ENCODE measurements at places on chromosomes 12 and 14.

GRCh38 chr14:79766511-79766910 lies 444.8 kb downstream of the DIO2 start:
- no peak for DNase-seq

GRCh38 chr12:115313929-115314328 lies 630.0 kb upstream of the TBX3 start:
- DNase-seq = peak; percentile 26

DNA sequence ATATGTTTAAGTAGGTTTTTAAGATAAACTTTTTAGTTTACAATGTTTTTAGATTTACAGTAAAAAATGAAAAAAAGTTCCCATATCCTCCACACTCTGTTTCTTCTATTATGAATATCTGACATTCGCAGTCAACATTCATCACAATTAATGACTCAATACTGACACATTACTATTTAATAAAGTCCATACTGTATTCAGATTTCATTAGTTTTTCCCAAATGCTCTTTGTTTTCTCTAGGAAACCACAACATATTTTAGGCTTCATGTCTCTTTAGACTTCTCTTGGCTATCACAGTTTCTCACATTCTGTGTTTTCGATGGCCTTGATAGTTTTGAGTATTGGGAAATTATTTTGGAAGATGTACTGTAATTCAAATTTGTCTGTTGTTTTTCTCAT lies 399.8 kb downstream of the SLC6A15 start:
- DNase-seq = no peak

DNA sequence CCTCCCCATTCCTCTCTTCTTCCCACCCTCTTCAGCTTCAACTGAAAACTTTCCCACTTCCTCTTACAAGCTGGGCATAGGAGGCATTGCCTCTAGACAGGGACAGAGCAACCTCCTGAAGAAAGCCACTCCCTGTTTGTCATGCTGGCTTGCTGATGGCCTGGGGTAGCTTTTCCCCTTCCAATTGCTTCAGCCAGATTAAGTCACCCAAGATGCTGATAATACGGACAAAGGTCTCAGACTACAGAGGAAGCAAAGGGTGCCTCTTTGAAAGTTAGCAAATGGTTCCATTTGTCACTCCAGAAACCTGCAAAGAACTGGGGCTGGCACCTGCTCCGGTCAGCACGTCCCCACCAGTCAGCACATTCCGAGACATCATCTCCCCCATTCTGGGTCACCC lies 6.0 kb downstream of the KRT2 start:
- DNase-seq = no peak

DNA sequence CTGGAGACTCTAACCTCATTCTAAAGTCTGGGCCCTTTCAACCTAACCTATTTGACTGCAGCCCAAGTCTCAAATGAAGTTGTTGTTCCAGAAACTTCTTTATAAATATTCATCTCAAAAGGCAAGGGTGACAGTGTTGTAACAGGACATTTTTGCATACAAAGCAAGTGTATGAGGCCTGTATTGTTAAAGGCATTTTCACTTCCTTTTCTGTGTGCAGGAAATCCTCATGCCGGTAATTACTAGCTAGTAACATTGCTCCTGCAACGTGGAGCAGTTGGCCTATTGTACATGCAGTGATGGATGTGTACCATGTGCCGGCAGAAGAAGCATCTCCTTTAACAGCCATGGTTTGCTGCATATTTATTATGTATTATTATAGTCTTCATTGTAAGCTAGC lies 156.5 kb upstream of the RMST start:
- no peak for DNase-seq

- no peak for DNase-seq
Measured at GRCh38 chr12:9184276-9184675, 23.9 kb downstream of the PZP start.

DNA sequence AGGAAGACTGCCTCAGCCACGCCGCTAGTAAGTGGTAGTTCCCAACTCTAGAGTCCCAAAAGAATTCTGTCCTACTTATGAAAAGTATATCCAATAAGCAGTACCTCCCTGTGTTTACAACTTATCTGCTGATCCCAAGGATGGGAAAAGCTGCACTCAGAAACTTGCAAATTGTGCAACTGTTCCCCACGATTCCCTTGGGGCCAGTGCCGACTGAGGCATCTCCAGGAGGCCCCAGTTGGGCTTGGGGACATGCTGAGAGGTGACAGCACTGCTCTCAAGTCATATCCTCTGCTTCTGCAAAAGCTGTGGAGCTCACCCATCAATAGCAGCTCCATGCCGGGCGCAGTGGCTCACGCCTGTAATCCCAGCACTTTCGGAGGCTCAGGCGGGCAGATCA lies 23.7 kb downstream of the SPRING1 start:
- no peak for DNase-seq

DNA sequence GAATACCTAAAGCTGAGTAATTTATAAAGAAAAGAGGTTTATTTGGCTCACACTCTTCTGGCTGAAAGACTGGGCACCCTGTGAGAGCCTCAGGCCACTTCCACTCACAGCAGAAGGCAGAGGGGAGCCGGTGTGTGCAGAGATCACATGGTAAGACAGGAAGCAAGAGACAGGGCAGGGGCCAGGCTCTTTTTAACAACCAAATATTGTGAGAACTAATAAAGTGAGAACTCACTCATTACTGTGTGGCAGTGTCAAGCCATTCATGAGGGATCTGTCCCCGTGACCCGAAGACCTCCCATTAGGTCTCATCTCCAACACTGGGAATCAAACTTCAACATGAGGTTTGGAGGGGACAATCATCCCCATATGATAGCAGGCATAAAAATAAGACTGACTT lies 180.8 kb upstream of the DIO3 start:
- DNase-seq = no peak

- DNase-seq = peak; percentile 51
Measured at GRCh38 chr12:64256166-64256800, 34.2 kb upstream of the KICS2 start.

DNA sequence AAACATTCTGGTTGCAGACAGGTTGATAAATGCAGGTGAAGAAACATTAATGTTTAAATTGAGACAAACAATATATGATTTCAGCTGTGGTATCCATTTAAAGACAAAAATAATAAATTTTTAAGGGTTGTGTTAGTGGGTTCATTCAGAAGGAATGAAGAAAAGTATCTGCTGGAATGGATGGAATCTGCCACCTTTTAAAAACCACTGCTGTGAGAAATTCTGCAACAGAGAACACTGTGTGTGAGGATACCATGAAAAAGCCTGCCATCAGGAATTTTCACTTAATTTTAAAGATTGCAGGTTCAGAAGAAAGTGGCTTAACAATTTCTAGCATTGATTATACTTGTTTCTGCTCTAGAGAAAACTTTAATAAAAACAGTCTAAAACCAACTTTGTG lies 184.6 kb upstream of the SOX5 start:
- DNase-seq = no peak

DNA sequence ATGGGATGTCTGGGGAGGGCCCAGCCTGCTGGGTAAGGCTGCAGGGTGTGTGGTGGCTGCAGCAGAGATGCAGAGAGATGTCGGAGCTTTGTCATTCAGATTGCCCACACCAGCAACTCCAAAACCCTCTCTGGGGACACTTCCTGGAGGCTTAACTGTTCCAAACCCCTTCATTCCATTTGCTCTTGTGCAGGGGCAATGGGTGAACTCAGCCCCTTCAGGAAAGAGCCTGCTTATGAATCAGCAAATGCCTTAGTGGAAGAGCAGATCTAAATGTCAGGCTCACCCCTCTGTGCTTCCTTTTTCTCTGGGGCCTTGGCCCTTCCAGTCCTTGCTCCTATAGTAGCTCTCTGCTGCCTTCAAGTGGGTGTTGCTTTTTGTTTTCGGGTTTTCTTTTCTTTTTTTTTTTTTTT lies 36.7 kb upstream of the GPATCH2L start:
- no peak for DNase-seq

GRCh38 chr12:109885616-109886015 lies 5.3 kb upstream of the GLTP start:
- no peak for DNase-seq

DNA sequence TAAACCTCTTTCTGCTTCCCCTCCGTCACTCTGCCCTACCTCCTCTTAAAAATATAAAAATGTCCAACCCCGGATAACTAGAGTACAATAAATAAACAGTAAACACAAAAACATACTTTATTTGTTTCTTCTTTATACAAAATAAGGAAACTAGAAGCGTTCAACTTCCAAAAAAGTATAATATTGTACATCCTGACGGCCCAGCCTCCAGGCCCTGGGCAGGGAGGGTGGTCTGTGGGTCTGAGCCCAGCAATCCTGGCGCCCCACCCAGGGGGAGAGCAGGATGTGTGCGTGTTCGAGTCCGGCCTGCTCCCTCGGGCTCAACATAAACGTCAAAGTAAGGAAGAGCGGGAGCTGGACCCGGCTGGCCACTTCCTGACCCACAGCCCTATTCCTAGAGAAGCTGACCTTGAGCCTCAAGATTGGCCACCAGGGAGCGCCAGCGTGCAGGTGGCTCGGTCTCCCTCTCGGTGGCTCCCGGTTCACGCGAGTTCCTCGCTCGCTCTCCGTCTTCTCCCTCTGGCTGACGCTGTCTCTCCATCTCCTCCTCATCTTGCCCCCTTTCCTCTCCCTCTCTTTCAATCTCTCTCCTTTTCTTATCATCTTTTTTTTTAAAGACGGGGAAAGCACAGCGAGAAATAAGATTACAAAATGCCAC lies 9.4 kb downstream of the LHX5 start:
- DNase-seq = peak; percentile 85

DNA sequence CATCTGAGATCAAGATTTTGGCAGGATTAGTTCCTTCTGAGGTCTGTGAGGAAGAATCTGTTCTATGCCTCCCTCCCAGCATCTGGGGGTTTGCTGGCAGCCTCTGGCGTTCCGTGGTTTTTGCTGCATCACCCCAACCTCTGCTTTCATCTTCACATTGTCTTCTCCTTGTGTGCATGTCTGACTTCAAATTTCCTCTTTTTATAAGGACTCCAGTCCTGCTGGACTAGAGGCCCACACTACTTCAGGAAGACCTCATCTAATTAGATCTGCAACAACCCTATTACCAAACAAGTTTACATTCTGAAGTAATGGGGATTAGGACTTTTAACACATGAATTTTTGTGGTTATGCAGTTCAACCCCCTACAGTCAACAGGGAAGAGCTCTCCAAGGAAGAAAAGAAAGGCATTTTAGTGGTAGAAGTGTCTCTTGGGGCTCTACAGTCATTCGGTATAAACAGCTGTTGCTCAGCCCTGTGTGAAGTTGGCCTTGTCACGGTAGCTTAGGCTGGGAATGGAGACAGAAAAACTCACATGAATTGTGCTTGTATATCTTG lies 89.7 kb downstream of the CAND1 start:
- DNase-seq = no peak

- DNase-seq = no peak
Measured at GRCh38 chr12:57741844-57742738, 2.7 kb upstream of the TSPAN31 start.

DNA sequence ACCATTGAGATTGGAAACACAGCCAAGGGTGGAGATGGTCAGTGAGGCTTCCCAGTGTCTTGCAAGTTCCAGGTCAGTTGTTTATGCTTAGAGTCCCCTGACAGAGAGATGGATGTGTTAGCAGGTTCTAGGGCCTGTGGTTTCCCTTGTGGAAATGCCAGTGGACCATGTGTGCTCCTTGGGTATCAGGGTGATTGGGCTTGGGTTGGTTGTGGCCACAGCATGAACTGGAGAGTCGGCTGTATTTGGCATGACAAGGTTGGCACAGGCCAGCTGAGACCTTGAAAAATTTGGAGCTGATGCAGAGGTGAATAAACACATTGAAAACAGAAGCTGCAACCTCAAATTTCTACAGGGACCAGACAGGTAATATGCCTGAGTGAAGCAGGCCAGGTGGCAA lies 668.0 kb downstream of the DIO2 start:
- no peak for DNase-seq

- DNase-seq = peak; percentile 6
Measured at GRCh38 chr12:102120886-102121285, 903 bp downstream of the PARPBP start.

- DNase-seq = peak; percentile 83
Measured at GRCh38 chr12:100163416-100164152, 20.9 kb upstream of the BLTP3B start.
